Hematopoietic multipotent progenitor cell treated with erythropoietin and hydrocortisone succinate and interleukin-3 and kit ligand, for 6 days (in vitro differentiated cells): ENCODE measurements at places on chromosomes 12 and 14.
A peak's percentile ranks its signal among the peaks of the same experiment; 100 is the strongest.

- no peak for DNase-seq
Measured at GRCh38 chr12:90816353-90817089, 138.5 kb downstream of the CCER1 start.

DNA sequence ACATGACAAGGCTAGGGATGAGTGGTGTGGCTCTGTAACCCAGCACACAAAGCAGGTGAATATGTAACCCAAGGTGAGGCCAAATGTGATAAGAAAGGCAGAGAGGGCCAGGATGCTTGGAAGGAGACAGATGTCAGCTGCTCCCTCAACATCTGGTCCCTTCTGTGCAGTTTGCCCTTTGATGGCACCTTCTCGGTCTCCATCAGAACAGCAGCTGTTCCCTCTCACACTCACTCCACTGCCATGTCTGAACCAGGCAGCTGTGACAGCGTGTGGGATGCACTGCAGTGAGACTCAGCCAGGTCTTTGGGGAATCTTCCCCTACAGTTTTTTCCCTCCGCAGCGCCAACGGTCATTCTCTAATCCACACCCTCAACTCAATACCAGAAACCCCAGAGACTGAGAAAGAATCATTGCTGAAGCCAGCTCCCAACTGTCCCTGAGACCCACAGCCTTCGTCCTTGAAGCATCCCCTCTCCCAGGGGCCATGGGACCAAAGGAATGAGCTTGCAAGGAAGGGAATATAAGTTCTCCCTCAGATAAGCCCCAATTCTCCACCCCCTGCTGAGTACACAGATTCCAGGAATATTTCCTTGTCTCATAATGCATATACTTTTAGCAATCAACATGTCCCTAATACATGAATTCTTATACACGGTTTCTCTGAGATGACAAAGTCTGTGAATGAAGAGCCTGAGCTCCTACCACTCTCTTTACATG, 230.0 kb downstream of the GLT1D1 start:
- no peak for DNase-seq

GRCh38 chr12:110320550-110320949, 39.5 kb downstream of the ATP2A2 start:
- no peak for DNase-seq

- no peak for DNase-seq
Measured at GRCh38 chr14:61609191-61609843, 86.0 kb upstream of the HIF1A start.

- DNase-seq: peak; percentile 77
Measured at GRCh38 chr12:94140556-94140955, 7.8 kb upstream of the PLXNC1 start.

DNA sequence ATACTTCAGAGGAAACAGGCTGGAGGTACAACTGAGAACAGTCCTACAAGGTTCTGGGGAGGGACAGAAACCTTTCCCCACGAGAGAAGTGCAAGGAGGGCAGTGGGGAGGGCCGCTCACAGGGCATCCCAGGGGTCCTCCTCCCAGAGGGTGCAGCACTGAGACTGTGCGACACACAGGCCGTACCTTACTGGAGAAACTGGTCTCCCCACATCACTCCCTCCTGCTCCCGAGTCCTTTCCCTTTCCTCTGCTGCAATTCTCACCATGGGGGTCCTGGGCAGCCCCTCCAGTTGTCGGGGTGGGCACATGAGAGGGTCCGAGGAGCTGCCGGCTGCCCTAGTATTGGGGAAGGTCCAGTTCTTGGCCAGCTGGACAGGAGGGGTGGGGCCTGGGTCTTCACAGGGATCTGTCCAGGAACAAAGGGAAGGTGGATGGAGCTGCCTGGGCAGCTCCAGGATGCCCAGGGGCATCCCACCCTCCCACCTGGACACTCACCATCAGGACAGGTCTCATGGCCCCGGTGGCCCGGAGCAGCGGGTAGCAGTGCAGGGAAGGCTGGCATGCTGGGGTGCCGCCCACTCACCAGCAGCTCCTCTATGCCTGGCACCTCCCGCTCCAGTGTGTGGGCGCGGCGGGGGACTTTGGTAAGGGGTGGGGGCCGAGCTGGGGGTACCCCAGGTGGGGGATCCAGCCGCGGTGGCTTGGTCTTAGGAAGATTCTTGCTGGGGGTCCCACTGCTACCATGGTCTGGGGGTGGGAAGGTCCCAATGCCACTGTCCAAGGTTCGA, 35.8 kb downstream of the NCKAP5L start:
- DNase-seq: no peak

DNA sequence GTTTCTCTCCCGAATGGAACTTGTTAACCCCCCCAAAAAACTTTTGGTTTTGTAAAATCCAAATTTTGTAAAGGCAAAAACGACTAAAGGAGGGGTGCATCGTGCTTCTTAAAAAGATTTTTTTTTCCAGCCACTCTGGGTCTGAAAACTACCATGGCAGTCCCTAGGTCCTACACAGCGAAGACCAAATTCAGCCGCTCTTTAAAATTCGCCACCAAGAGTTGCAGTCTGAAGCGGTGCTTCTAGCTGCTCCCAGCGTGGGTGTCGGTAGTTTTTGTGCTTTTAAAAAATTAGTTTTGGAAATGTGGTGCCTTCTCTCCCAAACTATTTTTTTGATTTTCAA, 873 bp upstream of the GSC start:
- no peak for DNase-seq

- DNase-seq: no peak
Measured at GRCh38 chr14:99287269-99287942, 15.4 kb upstream of the BCL11B start.

DNA sequence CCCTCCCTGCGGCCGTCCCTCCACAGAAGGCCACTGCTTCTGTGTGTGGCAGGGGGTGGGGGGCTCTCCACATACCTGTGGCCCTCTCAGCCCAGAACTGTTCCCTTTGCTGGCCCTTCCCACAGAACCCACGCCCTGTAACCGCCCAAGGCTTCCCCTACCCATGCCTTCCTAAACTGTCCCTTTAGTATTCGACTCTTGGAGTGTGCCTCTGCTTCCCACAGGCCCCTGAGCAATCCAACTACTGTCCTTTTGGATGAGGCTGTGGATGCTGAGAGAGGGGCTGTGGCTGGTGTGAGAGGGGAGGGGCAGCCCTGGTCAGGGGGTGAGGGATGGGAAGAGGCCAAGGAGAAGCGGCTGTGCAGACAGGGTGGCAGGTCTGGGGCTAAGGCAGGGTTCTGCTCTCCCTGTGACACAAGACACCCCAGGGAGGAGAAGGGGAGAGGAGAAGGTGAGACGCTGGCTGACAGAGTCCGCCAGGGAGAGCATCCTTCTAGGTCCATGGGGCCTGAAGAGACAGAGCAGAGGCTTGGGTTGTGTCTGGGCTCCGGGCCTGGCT, 46.0 kb downstream of the DLK1 start:
- no peak for DNase-seq

DNA sequence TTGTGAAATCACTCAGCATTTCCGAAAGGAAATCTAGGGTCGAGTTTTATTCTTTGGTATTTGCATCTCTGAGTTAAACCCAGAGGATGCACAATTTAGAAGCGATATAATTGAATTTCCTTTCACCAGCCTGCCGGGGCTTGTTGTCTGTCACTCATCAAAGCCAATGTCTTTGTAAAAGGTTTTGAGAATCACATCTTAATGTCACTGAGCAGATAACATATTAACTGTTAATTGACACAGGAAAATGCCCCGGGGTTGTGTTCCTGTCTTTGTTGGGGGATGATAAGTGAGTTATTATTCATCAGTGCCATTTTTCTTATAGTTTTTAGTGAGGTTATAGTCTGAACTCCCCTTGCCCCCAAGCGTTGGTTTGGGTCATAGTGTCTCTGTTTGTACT, 73.4 kb downstream of the DUSP6 start:
- DNase-seq: no peak

DNA sequence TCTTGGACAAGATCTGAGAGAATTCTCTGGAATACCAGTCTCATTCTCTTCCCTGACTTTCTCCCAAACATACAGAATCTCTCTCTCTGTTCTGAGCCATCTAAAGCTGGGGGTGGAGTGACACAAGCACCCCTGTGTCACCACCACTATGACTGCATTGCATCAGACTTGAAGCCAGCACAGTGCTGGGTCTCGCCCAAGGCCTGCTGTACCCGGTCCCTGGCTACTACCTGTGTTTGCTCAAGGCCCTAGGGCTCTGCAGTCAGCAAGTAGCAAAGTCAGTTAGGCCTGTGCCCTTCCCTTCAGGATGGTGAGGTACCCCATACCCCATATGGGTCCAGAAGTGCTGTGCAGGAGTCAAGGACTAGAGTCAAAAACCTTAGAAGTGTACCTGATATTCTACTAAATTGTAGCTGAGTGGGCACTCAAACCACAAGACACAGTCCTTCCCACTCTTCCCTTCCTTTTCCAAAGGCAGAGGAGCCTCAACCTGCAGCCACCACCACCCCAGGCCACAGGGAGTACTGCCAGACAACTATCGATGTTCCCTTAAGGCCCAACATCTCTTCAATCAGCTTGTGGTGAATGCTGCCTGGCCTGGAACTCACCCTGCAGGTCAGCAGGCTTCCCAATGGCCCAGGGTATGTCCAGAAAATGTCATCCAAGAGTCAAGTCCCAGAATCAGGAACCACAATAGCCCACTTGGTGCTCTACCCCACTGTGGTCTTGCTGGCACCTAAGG, 21.2 kb upstream of the RDH16 start:
- DNase-seq: no peak

DNA sequence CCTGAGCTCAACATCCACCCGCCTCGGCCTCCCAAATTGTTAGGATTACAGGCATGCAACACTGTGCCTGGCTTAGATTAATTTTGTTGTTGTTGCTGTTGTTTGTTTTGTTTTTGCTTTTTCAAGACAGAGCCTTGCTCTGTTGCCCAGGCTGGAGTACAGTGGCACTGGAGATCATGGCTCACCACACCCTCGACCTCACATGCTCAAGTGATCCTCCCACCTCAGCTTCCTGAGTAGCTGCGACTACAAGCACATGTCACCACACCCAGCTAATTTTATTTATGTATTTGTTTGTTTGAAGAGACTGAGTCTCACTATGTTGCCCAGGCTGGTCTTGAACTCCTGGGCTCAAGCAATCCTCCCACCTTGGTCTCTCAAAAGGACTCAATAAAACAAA, 26.7 kb downstream of the CRY1 start:
- no peak for DNase-seq

GRCh38 chr12:106455111-106455510, 97.6 kb downstream of the POLR3B start:
- DNase-seq: no peak

- peak; percentile 36 for DNase-seq
Measured at GRCh38 chr12:49345051-49345824, 1.4 kb upstream of the DNAJC22 start.

- peak; percentile 55 for DNase-seq
Measured at GRCh38 chr12:64679487-64680001, 69.2 kb downstream of the RASSF3 start.

DNA sequence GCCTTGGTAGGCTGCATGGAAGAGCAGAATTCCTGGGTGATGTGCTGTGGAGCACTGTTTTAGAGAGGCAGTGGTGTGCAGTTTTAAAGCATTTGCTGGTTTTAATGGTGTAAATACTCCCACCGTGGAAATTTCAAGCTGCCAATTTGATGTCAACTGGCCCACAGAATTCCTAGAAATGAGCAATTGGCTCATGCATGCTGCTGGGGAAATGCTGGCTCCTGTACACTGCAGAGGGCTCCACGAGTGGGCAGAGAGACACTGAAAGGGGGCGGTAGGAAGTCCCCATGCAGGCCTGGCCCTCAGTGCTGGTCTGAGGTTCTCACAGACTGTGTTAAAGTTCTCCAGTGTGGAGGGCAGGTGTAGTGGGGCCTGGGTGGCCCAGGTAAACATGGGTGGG, 99.4 kb upstream of the NTF3 start:
- DNase-seq: no peak

- DNase-seq: peak; percentile 76
Measured at GRCh38 chr12:8127138-8127537, 3.7 kb downstream of the CLEC4A start.

DNA sequence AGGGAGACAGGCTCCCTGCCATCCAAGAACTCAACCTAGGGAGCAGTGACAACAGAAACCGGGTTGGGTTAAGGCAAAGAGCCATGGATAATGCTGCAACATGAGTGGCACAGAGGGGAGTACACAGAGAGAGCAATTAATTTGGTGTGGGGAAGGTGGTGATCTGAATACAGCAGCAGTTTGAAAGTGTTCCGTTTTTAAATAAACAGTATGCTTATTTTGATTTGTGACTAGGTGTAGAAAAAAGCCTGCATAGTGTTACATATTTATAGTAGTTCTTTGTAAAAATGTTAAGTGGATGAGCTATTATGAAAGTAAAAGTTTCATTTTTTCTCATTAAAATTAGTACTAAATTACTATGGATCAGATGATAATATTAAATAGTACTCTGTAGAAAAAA, 8.7 kb downstream of the AKAP5 start:
- no peak for DNase-seq

DNA sequence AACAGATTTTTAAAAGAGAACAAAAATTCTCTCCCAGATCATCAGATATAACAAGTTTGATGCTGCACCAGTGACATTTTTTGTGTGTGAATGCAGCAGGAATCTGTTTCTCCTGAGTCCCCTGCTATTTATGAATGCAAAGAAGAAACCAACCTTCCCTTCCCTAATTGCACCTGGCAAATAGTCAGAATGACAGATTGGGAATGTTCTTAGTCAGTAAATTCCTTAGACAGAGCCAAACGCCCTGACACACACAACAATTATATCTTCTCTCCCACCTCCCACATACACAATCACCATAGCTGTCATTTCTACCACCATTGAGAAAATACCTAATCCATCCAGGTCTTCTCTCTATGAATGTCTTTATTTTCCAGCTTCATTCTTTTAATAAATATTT, 174.4 kb downstream of the ALG10B start:
- DNase-seq: no peak

GRCh38 chr14:65575389-65575788, 162.9 kb downstream of the FUT8 start:
- no peak for DNase-seq

- DNase-seq: peak; percentile 59
Measured at GRCh38 chr12:96375170-96375569, 25.1 kb downstream of the CDK17 start.

GRCh38 chr14:26174395-26174794, 423.4 kb downstream of the NOVA1 start:
- DNase-seq: no peak

DNA sequence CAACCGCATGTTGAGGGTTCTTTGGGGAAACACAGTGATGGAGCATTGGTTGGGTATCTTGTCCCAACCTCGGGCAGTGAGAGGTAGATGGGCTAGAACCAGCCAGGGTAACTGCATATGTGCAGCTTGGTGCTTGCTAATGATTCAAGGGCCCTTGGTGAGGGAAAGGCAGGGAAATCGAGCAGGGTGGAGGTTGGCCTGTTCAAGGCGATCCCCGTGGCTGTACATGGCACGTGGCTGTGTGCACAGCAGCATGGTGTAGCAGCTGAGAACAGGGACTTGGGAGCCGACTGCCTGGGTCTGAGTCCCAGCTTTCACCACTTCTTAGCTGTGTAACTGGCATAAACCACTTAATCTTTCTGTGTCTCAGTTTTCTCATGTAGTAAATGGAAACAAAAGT, 45.5 kb upstream of the OAS1 start:
- no peak for DNase-seq
